Glutamatergic neuron (in vitro differentiated cells): ENCODE measurements at places on chromosomes 4 and X. TPM values are rescaled to one million over a fixed set of nuclear protein-coding genes. Genes with fewer than 3 reads are reported as not detected.

Gene SLC9A7
- 5.0 TPM for total RNA-seq

Gene TACR3
- 0.20 TPM for total RNA-seq

- peaks cover 2% of the 10 kb centered on the region for H3K4me1 ChIP-seq
- no peak for DNase-seq
- H3K27ac ChIP-seq: no peak overlapping the region
- no peaks in the 10 kb centered on the region for H3K36me3 ChIP-seq
- peaks cover 2% of the 10 kb centered on the region for H3K27me3 ChIP-seq
- H3K4me3 ChIP-seq: no peak overlapping the region
These were observed 19.0 kb upstream of the GK2 start for GRCh38 chr4:79426989-79427388.

DNA sequence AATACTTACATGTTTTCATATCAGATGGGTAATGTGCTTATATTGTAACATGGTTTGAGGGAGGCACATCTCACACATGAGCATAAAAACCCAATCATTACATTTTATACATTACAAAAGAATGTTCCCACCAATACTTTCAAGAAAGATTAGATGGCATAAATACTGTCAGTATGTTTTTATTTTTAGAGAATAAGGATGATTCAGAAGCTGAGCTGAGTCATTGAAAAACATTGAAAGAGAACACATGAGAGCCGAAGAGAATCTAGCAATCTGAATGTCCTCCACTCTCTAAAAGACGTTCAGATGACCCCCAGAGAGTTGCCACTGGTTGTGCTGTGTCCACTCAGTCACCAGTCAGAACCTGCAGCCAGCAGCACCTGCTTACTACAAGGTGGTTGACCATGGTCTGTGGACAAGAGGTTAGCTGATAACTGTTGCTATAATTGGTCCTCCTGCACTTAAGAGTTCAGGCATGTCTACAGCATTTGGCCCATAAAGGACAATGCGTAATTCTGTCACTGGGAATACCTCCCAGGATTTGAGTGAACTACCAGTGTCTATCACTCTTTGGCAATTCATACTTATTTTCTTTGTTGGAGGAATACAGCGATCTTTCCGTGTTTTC lies 382.2 kb upstream of the IGFBP7 start:
- H3K36me3 ChIP-seq: no peaks in the 10 kb centered on the region
- no peak overlapping the region for H3K4me3 ChIP-seq
- H3K4me1 ChIP-seq: no peaks in the 10 kb centered on the region
- no peak for DNase-seq

GRCh38 chr4:32417113-32417704 lies 1697.0 kb downstream of the PCDH7 start:
- no peak overlapping the region for H3K4me3 ChIP-seq
- H3K4me1 ChIP-seq: no peaks in the 10 kb centered on the region
- peaks cover 3% of the 10 kb centered on the region for H3K36me3 ChIP-seq
- DNase-seq: no peak

DNA sequence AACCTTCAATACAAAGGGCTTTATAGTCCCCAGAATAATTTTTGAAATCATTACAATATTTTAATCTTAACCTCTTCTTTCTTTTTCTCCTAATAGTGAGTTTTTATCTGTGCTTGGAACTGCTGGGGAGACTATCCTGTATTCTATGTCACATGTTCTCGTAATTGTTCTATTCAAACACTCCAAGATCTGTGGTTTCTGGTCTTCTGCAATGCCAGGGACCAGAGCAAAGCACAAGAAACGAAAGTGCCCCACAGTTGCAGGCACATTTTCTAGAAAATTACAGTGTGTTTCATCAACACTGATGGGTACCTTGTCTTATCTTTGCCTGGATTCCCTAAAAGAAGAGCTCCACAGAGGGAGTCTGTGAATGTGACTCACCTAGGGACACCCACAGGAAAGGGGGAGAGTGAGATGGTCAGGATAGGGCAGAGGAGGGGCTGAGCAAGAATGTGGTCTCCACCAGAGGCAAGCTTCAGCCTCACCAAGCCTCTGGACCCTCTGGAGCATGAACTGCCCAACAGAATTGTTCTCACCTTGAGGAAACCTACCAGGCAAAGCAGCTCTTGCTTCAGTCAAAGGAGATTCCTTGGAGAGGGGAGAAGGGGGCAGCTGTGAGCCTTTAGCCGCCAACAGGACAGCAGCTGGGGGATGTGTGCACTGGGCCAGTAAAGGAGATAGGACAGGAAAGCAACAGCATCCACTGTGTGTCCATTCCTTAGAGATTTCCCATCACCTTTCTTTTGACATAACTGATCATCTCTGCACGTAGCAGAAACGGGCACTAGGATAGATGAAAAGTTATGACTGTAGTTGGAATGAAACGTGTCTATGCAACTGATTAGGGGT lies 25.9 kb downstream of the UNC5C start:
- H3K36me3 ChIP-seq: peaks cover 3% of the 10 kb centered on the region
- H3K27me3 ChIP-seq: peaks cover 2% of the 10 kb centered on the region
- no peak for DNase-seq
- H3K27ac ChIP-seq: no peak overlapping the region
